ENCODE measurements at places on chromosomes 4 and X.

DNA sequence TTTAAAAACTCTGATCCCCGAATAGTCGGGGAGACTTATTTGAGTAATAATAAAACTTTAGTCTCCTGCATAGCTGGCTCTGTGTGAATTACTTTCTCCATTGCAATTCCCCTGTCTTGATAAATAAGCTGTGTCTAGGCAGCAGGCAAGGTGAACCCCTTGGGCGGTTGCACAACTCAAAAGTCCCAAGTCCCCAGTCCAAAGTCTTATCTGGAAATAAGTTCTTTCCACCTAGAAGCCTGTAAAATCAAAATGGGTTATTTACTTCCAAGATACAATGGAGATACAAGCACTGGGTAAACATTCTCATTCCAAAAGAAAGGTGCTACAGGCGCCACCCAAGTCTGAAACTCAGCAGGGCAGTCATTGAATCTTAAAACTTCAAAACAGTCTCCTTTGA, 10.1 kb upstream of the PNMA5 start:
- DNase-seq, result no peak

- no peak for DNase-seq
Measured at GRCh38 chrX:22141047-22141730, 109.1 kb downstream of the PHEX start.

GRCh38 chr4:26866781-26867180, 6.1 kb downstream of the STIM2 start:
- no peak for DNase-seq

DNA sequence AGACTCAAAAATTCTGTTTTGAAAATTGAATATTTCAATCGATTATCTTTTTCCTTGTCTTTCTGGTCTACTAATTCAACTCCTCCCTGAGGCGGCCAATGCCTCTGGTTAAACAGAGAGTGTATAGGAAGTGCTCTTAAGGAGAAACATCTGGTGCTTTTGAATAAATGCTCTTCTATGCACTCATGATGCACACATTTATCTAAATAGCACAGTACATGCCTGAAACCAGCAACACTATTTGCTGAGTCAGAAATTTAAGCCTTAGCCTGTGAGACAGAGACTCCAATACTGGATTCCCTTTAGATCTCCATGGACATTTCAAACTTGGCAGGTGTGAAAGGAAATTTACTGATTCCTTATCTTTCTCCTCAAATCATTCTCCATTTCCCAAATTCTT, 118.6 kb downstream of the SLIT2 start:
- peak; percentile 85 for DNase-seq

DNA sequence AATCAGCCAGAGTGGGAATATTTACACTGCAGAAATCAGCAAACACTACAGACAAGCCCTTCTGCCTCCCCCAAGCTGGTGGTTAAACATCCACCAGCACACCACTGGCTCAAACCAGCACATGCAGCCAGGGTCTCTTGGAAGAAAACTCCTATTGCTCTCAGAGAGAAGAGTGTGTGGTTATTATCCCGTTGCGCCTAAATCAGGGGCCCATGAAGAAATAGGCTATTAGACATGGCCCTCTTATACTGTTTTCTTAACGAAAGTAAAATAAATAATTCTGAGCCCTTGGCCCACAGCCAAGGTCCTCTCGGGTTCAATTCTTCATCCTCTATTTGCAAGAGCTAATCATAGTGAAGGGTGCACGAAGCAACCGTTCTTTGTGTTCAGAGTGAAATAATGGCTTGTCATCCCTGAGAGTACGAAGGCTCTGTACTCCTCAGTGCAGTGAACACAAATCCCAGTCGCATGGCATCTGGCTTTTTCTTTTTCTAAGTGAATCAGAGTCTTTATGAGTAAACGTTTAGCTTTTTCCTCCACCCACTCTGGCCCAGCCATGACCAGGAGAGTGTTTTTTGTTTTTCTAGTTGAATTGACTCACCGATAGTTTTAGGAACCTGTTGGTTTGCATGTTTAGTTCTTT, 33.4 kb upstream of the RBM47 start:
- DNase-seq, result peak; percentile 89

GRCh38 chr4:63325140-63325539, 1084.1 kb downstream of the TECRL start:
- no peak for DNase-seq

DNA sequence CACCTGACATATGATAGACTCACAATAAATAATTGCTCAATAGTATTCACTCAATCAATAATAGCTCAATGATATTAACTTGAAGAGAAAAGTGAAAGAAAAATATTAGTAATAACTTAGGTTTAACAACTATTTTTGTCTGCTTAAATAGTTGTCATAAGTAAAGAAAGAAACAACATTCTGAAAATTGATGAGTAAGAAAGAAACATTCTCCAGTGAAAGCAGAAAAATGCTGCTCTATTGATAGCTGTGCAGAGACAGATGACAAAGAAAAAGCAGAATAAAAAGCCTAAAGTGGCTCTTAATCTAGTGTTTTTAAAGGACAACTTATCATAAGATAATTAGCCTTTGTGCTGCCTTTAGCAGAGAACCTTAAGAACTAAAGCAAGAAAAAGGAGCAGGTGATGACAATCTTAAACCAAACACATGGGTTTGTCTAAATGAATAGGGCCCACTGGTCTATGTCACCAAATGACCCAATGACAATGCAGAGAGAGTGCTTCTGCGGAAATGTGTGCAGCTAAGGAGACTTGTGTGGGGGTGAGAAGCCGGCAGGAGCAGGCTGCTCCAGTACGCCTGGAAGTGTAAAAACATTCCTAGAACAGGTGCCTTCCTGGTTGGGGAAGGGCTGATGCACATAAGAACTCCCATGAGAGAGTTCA, 13.2 kb downstream of the HS3ST1 start:
- DNase-seq, result no peak
